ENCODE measurements at places on chromosomes 5 and 9.

- peak; percentile 51 for DNase-seq
These were observed 25.3 kb downstream of the ZDHHC11B start for GRCh38 chr5:759111-759751.

DNA sequence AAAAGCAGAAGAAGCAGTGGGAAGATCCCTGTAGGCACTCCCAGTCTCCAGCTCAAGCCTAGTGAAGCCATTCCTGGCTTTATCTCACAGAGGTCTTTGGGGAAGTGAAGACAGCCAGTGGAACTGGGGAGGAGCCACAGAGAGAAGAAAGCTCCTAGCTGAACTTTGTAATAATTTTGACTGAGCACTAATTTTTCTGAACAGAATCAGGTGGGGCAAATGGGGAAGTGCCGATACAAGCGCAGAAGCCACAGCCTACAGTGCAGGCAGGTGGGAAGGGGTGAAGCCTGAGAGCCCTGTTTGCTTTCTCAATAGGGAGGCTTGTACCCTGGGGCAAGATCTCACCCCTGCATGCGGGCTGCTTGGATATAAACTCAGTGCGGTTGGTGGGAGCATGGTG is 48.4 kb upstream of the SNAPC3 start:
- DNase-seq: no peak

DNA sequence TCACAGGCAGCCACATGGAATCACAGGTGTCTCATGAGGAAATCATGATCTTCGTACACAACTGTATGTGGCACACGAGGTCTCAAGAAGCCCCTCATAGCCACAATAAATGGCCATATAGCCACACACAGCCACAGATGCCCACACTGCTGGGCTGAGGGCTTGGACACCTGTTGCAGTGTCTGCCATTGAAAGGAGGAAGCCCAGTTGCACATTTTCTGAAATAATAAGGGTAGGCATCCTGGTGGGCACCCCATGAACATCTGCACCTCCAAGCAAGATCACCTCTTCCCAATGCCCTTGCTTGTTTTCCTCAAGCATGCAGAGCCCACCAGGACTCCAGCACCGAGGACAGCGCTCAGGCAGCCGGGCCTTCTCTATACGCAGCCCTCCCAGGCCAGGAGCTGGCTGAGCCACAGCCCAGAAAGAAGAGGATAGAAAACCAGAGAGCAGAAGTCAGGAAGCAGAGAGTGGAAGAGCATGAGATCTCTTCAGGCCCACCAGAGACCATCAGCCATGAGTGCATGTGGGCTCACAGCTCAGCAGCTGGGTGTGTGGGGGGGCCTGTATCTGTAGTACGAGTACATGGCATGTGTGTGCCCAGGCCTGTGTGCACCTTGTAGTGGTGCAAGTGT is 1.0 kb upstream of the ACSL6 start:
- DNase-seq: no peak

GRCh38 chr5:56456002-56456401 is 222.9 kb upstream of the ANKRD55 start:
- no peak for DNase-seq

GRCh38 chr5:163916376-163916775 is 411.0 kb downstream of the MAT2B start:
- DNase-seq: no peak

GRCh38 chr5:1524481-1524798 is 680 bp upstream of the LPCAT1 start:
- no peak for DNase-seq

- no peak for DNase-seq
These were observed 68.9 kb downstream of the COL27A1 start for GRCh38 chr9:114224247-114224610.

DNA sequence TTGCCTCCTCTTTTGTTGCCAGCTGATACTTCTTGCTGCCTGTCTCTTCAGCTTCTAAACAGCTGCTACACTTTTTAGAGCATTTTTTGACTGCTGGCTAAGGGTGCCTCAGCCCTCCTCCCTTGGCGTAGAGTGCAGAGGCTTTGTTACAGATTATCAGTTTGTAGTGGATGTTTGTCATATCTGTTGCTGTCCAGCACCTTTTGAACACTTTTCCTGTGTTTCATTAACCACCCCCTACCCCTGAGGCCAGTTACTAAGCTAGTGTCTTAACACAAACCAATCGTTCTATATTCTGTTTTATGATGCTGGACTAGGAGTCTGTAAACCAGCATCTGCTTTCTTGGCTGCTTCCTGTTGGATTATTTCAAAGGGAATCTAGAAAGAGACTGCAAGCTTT is 441.5 kb downstream of the DNAH5 start:
- DNase-seq: no peak

- DNase-seq: no peak
These were observed 1343.1 kb upstream of the C9orf72 start for GRCh38 chr9:28916348-28916747.

- no peak for DNase-seq
These were observed 1.9 kb downstream of the N4BP3 start for GRCh38 chr5:178115136-178115813.

DNA sequence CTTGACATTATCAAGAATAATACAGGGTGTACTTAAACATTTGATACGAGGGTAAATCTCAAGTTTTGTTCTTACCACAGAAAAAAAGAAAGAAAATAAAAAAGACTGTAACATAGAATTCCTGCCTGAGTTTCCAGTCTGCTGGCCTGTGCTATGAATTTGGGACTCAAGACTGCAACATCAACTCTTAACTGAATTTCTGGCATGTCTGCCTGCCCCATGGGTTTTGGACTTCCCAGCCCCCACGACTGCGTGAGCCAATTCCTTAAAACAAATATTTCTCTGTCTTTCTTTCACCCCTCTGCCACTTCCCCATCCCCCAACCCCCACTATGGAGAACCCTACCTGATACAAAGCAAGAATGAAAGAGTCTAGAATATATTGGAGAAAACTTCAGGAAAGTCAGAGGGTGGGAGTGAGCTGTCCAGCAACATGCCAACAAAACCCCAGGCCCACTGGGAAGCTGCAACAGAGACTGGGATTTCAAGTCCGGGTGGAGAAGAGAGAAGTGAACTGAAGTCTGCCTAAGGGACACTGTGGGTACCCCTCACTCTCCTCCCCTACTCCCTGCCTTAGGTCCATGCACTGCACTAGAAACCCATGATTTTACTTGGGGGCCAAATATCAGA is 43.0 kb downstream of the MARCHF3 start:
- DNase-seq: no peak

DNA sequence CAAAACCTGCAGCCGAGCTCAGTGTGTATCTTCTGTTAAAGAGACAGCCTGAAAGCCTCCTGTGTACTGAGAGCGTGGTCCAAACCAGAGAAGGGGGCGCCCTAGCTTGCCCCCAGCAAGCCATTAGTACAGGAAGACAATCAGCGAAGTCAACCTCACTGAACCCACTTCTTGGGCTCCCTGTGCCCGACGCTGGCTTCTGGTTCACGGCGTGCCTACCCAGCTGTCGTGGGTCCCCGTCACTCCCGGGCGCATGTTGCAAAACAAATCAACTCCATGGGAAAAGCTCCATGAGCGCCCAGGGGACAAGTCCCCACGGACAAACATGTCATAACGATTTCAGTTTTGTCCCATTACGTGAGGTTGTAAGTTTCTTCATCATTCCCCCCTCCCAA is 326.9 kb downstream of the SH3GL2 start:
- peak; percentile 28 for DNase-seq

- no peak for DNase-seq
These were observed 33.1 kb upstream of the PRDM9 start for GRCh38 chr5:23474315-23474714.

DNA sequence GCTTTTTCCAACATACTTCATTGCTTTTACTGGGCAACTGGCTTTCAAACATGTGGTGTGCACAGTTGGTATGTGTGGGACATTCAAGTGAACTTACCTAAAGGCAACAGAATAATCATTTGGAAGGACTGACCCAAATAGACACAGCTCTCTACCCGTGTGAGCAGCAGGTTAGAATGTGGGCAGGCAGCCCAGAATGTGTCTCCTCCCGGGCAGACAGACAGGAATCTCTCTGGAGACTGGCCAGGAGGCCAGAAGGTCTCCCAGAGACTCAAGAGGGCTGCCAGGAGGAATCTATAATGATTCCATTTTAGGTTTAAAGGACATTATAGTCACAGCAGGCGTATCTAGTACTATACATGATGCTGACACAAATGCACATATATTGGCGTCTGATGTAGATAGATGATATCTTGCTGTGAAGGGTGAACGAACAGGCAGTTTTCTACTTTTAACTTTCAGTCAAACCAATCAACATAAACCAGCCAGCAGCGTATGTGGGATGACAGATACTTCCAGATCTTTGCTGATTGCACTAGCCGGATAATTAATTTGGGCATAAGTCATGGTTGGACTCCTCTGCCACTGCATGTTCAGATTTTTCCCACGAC is 297.4 kb upstream of the ZNF608 start:
- DNase-seq: no peak

DNA sequence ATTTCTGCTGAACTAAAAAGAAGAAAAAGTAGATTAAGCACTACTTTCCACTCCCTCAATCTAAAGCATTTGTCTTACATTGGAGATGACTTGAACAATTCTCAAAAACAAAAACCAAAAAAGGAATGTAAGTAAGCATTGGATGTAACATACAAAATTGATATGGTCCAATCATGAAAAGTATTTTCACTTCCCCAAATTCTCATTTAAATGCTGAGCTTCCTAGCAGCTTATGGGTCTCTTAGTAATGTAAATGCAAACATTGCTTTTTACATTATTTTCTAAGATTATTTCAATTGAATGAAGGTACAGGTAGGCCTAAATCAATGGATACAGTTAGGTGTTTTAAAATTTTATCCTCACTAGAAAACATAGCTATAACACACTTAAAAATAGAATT is 20.0 kb downstream of the ANKH start:
- DNase-seq: no peak

GRCh38 chr5:55600497-55601203 is 65.9 kb upstream of the PLPP1 start:
- no peak for DNase-seq

GRCh38 chr9:113508111-113508749 is 44.7 kb downstream of the RGS3 start:
- DNase-seq: no peak

- DNase-seq: no peak
These were observed 61.2 kb upstream of the JAK2 start for GRCh38 chr9:4923580-4924544.

DNA sequence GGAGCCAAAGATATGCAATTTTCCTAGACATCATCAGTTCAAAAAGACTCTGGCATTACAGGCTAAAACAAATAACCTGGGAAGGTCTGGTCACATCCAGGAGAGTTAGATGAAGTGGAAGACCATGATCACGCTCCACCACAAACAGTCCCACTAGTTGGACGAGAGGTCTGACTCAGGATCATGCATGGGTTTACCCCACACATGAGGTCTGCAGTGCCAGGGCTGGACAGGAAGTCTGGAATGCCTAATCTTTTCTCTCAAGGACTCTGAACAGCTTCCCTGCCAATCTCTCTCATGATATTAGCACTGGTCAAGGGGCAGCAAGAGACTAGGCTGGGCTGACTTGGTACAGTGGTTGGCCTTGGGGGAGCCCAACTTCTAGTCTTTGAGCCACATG is 7.1 kb downstream of the PRUNE2 start:
- no peak for DNase-seq

- DNase-seq: no peak
These were observed 168.7 kb downstream of the C5orf15 start for GRCh38 chr5:133799571-133800237.
